Neural progenitor cell (in vitro differentiated cells): ENCODE measurements at places on chromosomes 11 and 22. TPM values are rescaled to one million over a fixed set of nuclear protein-coding genes. Genes with fewer than 3 reads are reported as not detected.

- H3K27me3 ChIP-seq: no peaks in the 10 kb centered on the region
- no peak overlapping the region for H3K4me3 ChIP-seq
- DNase-seq: no peak
Observed at GRCh38 chr11:78220218-78221157, 31.8 kb downstream of the USP35 start.

Gene BCO2
- total RNA-seq: 0.87 TPM in 1 of 2 replicates, not detected in the other

GRCh38 chr22:49833340-49834007 lies 5.8 kb upstream of the BRD1 start:
- no peaks in the 10 kb centered on the region for H3K27me3 ChIP-seq
- no peaks in the 10 kb centered on the region for H3K4me1 ChIP-seq
- no peak for DNase-seq
- no peak overlapping the region for H3K4me3 ChIP-seq
- no peaks in the 10 kb centered on the region for H3K36me3 ChIP-seq

- no peak overlapping the region for H3K27ac ChIP-seq
- H3K4me3 ChIP-seq: no peak overlapping the region
- DNase-seq: no peak
- H3K36me3 ChIP-seq: no peaks in the 10 kb centered on the region
- peaks cover 14% of the 10 kb centered on the region for H3K4me1 ChIP-seq
- no peaks in the 10 kb centered on the region for H3K27me3 ChIP-seq
Observed at GRCh38 chr11:27971171-27971570, 136.8 kb downstream of the KIF18A start.

Gene SEPTIN3
- 12.8 and 20.5 TPM in 2 replicates for total RNA-seq

GRCh38 chr22:48268771-48269552 lies 1506.5 kb downstream of the TBC1D22A start:
- H3K4me3 ChIP-seq: no peak overlapping the region
- no peak for DNase-seq
- H3K36me3 ChIP-seq: no peaks in the 10 kb centered on the region
- no peaks in the 10 kb centered on the region for H3K27me3 ChIP-seq
- H3K4me1 ChIP-seq: no peaks in the 10 kb centered on the region
- H3K27ac ChIP-seq: no peak overlapping the region

DNA sequence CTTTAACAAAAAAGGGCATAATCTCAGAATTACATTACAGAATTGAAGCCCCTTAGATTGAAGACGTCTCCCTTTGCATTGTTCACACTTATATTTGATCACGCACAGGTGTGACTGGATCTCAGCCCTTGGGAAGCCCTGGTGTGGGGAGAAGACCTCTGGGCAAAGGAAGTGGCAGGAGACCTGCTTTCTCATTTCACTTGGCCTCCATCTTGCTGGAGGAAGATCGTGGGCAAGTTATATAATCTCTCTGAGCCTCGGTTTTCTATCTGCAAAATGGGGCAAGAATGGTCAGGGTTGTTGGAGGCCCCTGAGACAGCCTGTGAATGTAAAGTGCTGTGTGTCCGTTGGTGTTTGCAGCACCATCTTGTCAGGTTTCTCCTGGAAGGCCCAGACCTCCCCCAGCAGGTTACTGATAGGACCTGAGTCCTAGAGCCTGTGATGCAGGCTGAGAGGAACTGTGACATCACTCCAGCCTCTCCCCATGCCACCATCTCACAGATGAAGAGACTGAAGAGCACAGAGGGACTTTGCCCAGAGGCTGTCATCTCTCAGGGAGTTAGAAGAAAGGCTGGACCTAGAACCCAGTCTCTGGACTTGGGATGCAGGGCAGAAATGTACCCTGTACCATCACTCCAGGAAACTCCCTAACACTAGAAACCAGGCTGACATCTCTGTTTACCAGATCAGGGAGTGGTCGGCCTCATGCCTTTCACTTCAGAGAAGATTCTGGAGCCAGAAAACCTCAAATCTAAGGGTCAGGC lies 1.1 kb upstream of the APOA1 start:
- no peaks in the 10 kb centered on the region for H3K36me3 ChIP-seq
- H3K27me3 ChIP-seq: peaks cover 19% of the 10 kb centered on the region

DNA sequence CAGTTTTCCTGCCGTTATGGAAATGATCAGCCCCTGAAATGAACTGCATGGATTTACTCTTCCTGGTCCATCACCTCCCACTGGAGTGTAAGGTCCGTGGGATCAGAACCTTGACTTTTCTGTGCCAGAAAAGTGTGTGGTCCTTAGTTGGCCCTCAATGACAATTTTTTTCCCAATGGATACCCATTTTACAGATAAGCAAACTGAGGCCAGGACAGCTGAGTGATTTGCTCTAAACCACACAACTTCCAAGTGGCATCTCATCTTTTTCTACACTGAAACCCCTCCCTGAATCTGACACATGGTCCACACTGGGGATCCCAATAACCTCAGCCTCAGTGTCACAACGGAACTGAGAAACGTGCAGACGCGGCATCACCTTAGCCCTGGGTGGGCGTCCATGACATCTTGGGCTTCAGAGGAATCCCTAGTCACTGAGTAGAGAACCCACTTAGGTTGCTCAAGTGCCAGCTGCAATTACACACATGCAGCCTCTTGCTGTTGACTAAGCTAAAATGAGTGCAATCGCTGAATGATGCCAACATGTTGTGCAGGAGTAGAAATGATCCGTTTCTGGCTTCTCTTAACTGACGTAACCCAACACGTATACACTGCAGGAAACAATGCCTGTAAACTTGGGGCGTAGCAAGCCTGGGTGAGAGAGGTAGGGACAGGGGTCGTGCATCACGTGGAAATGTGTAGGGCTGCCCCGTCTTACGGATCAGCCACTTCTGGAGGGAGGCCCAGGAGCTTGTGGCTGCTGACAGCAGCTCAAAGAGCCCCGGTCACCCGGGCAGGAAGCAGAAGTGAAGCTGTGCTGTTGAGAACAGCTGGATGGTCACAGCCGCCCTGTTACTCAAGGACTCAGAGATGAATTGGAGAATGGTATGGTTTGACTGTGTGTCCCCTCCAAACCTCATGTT lies 136.3 kb downstream of the SHANK2 start:
- H3K27me3 ChIP-seq: no peaks in the 10 kb centered on the region
- peaks cover 17% of the 10 kb centered on the region for H3K4me1 ChIP-seq
- H3K36me3 ChIP-seq: no peaks in the 10 kb centered on the region

Gene CHST1
- 0.53 TPM in 1 of 2 replicates, not detected in the other for total RNA-seq

DNA sequence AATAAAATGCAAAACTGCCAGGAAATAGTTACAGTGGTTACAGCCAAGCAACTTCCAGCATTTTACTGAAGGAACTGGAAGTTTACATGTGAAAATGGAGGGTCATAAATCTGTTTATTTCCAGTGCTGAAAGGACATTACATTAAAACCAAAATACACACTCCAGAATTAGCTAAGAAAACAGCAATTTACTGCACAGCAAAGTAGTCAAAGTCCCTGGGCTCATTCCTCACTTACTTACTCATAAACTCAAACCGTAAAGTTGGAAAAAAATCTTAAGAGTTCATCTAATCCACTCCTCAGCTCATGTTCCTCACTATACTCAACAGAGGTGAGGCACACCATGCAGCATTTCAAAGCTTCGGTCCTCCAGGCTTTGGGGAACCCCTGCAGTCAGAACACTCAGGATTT lies 17.4 kb downstream of the CTSC start:
- H3K27me3 ChIP-seq: no peaks in the 10 kb centered on the region
- H3K4me1 ChIP-seq: no peaks in the 10 kb centered on the region
- DNase-seq: no peak
- H3K4me3 ChIP-seq: no peak overlapping the region

GRCh38 chr11:61890529-61891330 lies 615 bp downstream of the FADS3 start:
- DNase-seq: peak; percentile 71
- peaks cover 18% of the 10 kb centered on the region for H3K27me3 ChIP-seq
- no peak overlapping the region for H3K27ac ChIP-seq

GRCh38 chr11:20089796-20090653 lies 70.2 kb downstream of the DBX1 start:
- no peaks in the 10 kb centered on the region for H3K36me3 ChIP-seq
- H3K27ac ChIP-seq: no peak overlapping the region
- H3K4me1 ChIP-seq: peaks cover 8% of the 10 kb centered on the region
- no peak overlapping the region for H3K4me3 ChIP-seq
- no peaks in the 10 kb centered on the region for H3K27me3 ChIP-seq
- DNase-seq: no peak

GRCh38 chr11:12569499-12570425 lies 104.5 kb upstream of the TEAD1 start:
- H3K27ac ChIP-seq: no peak overlapping the region
- no peaks in the 10 kb centered on the region for H3K27me3 ChIP-seq
- no peak for DNase-seq
- H3K4me1 ChIP-seq: no peaks in the 10 kb centered on the region
- H3K36me3 ChIP-seq: no peaks in the 10 kb centered on the region
- H3K4me3 ChIP-seq: no peak overlapping the region

Gene ACTN3
- 20.2 and 33.0 TPM in 2 replicates for total RNA-seq

- H3K36me3 ChIP-seq: no peaks in the 10 kb centered on the region
- H3K27ac ChIP-seq: no peak overlapping the region
- DNase-seq: no peak
- H3K4me1 ChIP-seq: no peaks in the 10 kb centered on the region
- no peak overlapping the region for H3K4me3 ChIP-seq
Observed at GRCh38 chr22:50192436-50193204, 6.9 kb downstream of the TRABD start.

DNA sequence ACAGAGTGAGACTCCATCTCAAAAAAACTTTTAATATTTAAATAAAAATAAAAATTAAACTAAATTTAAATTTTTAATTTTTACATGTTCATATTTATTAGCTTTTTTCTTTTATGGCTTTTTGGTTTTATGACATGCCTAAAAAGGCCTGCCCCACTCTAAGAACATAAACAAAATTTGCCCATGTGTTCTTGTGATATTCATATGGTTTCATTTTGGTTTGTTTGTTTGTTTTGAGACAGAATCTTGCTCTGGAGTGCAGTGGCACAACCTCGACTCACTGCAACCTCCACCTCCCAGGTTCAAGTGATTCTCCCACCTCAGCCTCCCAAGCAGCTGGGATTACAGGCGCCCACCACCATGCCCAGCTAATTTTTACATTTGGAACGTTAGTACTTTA lies 27.7 kb downstream of the SUSD2 start:
- no peak for DNase-seq
- no peaks in the 10 kb centered on the region for H3K4me1 ChIP-seq
- H3K4me3 ChIP-seq: no peak overlapping the region
- no peak overlapping the region for H3K27ac ChIP-seq
- no peaks in the 10 kb centered on the region for H3K36me3 ChIP-seq
